ENCODE measurements at places on chromosomes 1 and 21. TPM values are rescaled to one million over a fixed set of nuclear protein-coding genes. Genes with fewer than 3 reads are reported as not detected.

AMY1B gene
- not detected for total RNA-seq

TTC22 gene
- total RNA-seq: 8.9 TPM

FAM151A gene
- total RNA-seq: 11.8 TPM

GTF2B gene
- total RNA-seq: 20.8 TPM

DNA sequence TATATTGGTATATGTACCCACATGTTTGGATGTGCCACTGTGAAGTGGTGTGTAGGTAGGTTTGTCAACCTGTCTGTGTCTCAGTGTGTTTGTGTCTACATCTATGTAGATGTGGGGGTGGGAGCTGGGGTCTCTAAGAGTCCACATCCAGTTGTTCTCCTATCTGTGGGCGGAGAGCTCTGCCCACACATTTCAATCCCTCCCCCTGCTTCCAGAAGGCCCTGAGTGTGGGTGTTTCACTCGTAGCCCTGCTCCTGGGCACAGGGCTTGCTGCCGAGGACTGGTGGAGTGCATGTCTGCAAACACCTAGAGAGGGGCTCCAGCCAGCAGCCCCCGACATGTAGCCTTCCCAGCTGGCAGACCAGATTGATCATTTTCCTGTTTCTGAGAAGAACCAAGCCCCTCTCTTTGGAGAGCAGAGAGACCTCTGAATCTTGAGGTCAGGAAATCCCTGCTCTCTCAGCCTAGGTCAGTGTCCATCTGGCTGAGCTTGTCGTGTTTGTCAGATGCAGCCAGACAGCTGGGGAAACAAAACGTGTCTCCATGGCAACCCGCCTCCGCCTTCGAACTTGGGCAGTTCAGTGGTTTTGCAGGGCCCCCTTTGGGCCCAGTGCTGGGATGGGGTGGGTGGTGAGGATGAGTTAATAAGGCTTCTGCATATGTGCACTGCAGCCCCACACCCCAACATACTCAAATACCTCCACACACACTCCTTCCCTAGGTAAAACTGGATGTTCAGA lies 31.2 kb upstream of the SYNC start:
- peak; percentile 78 for DNase-seq

DNA sequence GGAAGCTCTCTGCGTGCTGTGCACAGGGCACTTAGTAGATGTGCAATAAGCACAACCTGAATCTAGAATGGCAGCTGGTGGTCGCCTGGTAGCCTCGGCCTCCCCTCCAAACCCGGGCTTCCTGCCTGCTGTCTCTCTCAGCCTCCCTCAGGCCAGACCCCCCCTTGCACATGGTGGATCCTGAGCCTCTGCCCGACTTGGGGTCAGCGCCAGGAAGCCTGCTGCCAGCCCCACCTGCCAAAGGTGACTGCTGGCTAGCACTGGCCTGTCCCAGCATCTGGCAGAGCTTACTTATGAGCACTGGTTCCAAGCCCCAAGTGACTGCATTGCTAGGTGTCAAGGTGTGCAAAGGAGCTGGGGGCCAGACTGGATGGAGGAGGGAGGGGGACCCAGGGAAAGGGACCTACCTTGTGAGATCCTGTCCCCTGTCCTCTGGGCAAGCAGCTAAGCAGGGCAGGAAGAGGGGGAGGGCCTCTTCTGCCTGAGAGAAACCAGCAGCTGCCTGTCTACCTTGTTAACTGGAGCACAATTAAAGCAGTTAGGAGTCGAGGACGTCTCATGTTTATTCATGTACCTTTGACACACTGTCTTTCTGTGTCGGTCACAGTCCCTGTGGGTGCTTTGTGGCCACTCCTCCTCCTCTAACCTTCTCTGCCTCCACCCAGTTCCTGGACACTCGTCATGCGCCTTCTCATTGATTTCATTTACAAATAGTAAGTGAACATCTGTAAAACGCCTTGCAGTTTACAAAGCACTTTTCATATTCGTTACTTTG lies 100.9 kb downstream of the DDX20 start:
- no peak for DNase-seq

GRCh38 chr1:82143108-82143833 lies 342.5 kb downstream of the ADGRL2 start:
- DNase-seq: no peak

- no peak for DNase-seq
Observed at GRCh38 chr1:204161609-204162493, 4.3 kb downstream of the REN start.

PPIAL4G gene
- not detected for total RNA-seq

All from right lobe of liver (tissue), 6 donors.